DMS153 (cell line): ENCODE measurements at places on chromosomes 4 and X.

- DNase-seq, result no peak
Measured at GRCh38 chr4:110335399-110335798, 137.0 kb upstream of the ELOVL6 start.

- no peak for DNase-seq
Measured at GRCh38 chr4:122131562-122132157, 20.5 kb upstream of the BLTP1 start.

DNA sequence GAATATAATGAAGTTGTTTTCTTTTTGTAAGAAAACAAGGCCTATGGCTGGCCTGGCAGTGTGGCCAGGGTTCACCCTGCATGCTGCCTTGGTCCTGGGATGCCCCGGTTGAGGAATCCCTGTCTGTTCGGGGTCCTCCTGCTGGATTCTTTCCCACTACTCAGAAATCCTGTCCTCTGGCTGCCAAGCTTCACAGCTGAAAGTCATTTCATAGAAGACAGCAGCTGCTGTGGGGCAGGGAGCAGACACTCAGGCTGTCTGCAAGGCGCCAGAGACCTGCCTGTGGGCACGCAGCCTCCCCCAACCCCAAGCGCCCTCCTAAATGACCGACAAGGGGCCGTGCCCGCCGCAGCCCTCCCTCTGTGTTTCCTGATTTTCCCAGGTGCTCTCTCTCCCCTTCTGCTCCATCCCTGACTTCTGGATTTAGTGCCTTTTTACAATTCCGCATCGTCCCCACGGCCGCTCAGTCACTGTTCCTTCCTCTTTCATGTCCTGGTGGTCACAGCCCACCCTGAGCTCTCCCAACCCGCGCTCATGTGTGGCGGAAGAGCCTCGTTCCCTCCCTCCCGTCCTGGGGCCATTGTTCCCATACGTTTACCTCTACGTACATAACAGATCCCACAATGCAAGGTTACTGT lies 27.5 kb downstream of the ZFYVE28 start:
- no peak for DNase-seq

- DNase-seq, result peak; percentile 69
Measured at GRCh38 chr4:16116493-16116990, 32.7 kb upstream of the PROM1 start.
